ENCODE measurements at places on chromosomes 5 and 9. TPM values are rescaled to one million over a fixed set of nuclear protein-coding genes. Genes with fewer than 3 reads are reported as not detected.

Gene IFNA21
- polyA plus RNA-seq: not detected

Gene SLC6A18
- not detected for polyA plus RNA-seq

Gene HRH2
- 7.3 TPM for polyA plus RNA-seq

DNA sequence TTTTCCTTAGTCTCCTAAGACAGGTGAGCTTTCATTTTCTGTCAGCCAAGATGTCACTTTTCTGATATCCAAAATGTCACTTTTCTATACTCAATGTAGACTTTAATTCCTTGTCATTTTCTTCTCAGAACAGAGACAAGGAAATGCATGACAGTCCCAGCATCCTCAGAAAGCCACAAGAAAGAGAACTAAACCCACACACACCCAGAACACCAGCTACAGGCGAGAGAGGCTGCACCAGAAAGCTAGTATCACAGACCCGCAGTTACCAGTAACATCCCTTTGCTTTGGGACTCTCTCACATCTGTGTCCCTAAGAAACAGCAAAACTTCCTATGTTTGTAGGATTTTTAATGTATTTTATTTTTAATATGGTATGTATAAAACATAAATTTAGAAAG lies 17.1 kb downstream of the TRMO start:
- DNase-seq: no peak

GRCh38 chr9:16501726-16502125 lies 368.7 kb downstream of the BNC2 start:
- DNase-seq: no peak

DNA sequence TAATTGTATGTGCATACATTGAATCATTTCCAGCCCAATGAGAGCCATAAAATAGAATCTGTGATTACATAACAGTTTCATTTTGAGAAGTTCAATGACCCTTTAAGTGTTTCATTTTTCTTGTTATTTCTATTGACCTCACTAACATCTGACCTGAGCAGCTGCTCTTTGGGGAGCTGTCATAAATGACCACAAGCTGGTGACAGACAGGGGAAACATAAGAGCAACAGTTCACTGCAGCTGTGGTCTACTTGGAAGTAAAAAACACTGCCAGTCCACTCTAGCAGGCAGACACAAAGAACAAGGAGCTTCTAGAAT lies 265.4 kb downstream of the DTWD2 start:
- peak; percentile 55 for DNase-seq

Data from right lung (tissue), 10 donors.